ENCODE measurements at places on chromosomes 16 and 17. TPM values are rescaled to one million over a fixed set of nuclear protein-coding genes. Genes with fewer than 3 reads are reported as not detected.

Gene FOXO3B
- 11.4 TPM for total RNA-seq

Gene ZNF830
- 16.9 TPM for total RNA-seq

Gene HOXB5
- total RNA-seq = 0.49 TPM

Gene KRTAP4-1
- not detected for total RNA-seq

Gene RAMP2
- 26.0 TPM for total RNA-seq

Gene CIITA
- total RNA-seq = 11.4 TPM

Gene EVI2A
- total RNA-seq = 2.2 TPM

Gene SRR
- 28.5 TPM for total RNA-seq

Gene TNFRSF13B
- total RNA-seq = not detected

Gene MAF
- total RNA-seq = 67.2 TPM

Gene TNK1
- 14.0 TPM for total RNA-seq

Gene CD300C
- total RNA-seq = 1.2 TPM

Gene RAB40C
- total RNA-seq = 18.5 TPM

DNA sequence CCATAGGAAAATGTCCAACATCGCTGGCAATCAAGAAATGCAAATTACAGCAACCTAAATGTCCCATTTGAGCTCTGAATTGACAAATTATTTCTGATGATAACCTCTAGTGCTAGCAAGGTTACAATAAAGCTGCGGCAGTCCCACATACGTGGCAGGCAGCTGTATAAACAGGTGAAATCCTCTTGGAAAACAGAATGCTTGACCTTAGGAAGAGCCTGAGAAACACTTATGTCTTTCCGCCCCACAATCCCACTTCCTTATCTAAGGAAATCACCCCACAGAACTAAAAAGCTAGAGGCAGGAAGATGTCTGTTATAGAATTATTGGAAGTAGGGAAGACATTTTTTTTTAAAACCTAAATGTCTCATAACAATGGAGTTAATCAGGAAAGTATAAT lies 154.3 kb downstream of the KATNIP start:
- no peak for DNase-seq

GRCh38 chr16:17414916-17415315 lies 55.8 kb downstream of the XYLT1 start:
- no peak for DNase-seq

DNA sequence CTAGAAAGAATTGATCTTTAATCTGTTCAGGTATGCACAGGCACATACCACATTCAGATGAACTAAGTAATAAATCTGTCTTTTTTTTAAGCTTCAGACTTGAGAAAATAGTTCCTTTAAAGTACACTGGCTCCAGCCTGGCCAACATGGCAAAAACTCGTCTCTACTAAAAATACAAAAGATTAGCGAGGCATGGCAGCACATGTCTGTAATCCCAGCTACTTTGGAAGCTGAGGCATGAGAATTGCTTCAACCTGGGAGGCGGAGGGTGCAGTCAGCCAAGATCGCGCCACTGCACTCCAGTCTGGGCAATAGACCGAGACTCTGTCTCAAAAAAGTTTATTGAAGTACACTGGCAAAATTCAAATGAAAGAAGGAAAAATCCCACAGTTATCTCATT lies 111.0 kb upstream of the NETO2 start:
- peak; percentile 88 for DNase-seq

DNA sequence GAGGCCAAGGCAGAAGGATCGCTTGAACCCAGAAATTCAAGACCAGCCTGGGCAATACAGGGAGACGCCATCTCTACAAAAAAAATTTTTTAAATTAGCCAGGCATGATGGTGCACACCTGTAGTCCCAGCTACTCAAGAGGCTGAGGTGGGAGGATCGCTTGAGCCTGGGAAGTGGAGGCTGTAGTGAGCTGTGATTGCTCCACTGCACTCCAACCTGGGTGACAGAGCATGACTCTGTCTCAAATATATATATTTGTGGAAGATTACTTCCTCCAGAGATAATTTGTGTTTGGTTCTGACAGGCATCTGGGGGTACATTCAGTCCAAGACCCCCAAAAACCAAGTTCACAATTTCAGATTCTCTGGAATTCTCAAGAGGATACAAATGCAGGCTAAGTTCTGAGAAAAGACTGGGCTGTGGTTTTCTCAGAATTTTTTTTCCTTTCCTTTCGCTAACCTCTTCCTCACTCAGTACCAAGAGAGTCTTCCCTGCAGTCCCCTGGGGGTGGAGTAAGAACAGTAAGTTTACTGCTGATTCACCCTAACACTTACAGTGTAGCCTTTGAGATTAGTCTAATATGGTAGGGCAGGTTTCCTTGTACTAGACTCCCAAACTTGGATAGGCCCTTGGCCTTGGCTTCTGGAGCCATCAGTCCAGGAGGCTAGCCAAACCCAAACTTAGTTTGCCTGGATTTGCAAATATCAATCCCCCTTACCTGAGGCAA lies 15.1 kb downstream of the GSDMB start:
- no peak for DNase-seq

DNA sequence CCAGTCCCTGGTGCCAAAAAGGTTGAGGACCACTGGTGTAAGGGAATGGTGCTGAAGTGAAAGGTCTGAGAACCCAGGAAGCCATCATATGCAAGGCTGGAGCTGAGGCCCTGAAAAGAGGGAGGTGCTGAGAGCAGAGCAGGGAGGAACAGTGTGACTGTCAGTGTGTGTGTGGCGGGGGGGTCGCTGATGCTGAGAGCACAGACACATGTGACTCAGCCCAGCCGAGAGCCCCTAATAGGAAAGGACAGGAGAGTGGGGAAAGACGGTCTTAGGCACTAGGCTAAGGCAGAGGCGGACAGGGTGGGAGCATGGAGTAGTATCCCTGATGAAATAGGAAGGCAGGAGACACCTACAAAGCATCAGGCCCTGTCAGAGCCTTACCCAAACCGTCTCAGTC lies 1.2 kb downstream of the B9D1 start:
- DNase-seq = no peak

- no peak for DNase-seq
These were observed 62.1 kb downstream of the MYO1D start for GRCh38 chr17:32814836-32815235.

DNA sequence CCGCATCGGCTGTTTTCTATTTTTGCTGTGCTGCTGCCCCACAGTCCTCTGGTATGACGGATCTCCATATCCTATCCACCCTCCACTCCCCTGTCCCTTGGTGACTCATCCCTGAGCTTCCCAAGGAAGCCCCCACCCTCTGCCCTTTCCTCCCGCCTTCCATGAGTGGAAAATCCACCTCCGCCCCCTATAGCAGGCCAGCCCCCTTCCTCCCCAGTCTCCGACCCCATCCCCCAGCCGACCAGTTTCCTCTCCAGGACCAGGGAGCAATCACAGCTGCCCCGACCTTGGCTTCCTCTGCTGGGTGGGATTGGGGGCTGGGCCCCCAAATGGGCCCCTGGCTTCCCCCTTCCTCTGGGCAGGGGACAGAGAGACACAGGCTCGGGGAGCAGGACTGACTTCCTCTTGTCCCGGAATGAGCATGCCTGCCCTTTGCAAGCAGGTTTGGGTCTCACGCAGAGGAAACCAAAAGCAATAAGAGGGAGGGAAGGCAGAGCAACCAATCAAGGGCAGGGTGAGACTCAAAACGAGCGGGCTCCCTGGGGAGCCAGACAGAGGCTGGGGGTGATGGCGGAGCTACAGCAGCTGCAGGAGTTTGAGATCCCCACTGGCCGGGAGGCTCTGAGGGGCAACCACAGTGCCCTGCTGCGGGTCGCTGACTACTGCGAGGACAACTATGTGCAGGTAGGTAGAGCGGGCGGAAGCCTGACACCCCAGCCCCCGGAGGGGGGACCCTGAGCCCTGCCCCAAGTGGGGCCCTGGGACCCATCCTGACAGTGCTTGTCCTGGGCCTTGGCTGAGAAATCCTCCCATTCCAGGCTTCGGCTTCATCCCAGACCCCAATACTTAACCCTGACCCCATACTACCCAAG lies at the start of the genes ABI3 and GNGT2:
Gene ABI3 (plus strand): TSS at position 550 of the 872 bp plus-strand sequence. CDS start 18 bp downstream, at position 568.
Gene GNGT2 (minus strand): TSS at position 417 of the 872 bp plus-strand sequence. CDS start 3,152 bp downstream, outside the sequence.
- DNase-seq = peak; percentile 20

GRCh38 chr17:49995055-49995738 lies at the start of gene DLX3:
DLX3 (minus strand) TSS chr17:49995224; CDS start chr17:49994998, 226 bp downstream.
- DNase-seq = peak; percentile 92

- DNase-seq = peak; percentile 90
These were observed 16.3 kb upstream of the CDH15 start for GRCh38 chr16:89155184-89155679.

GRCh38 chr16:79287424-79287917 lies 313.1 kb downstream of the MAF start:
- DNase-seq = no peak

DNA sequence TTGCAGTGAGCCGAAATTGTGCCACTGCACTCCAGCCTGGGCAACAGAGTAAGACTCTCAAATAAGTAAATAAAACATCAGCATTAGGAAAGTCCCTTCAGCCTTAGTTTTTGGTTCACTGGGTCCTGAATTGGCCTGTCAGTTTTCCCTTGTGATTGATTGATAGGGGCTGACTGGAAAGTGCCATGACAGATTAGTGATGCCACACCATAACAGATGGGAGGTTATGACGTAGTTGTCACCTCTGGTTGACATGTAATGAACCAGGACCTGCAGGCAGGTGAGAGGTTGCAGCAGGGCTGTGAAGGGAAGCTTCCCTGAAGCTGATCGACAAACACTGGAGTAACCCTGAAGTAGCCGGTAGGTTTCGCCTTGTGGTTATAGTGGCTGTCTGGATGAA lies 41.8 kb downstream of the CDH3 start:
- no peak for DNase-seq

DNA sequence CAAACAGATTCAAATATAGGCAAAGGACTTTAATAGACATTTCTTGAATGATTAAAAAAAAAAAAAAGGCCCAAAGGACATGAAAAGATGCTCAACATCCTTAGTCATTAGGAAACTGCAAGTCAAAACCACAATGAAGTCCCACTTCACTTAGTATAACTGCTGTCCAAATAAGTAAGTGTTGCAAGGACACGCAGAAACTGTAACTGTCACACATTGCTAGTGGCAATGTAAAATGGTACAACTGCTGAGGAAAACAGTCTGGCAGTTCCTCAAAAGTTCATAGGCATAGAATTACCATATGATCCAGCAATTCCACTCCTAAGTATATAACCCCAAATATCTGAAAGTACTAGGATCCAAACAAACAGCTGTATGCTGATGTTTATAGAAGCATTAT lies 112.7 kb downstream of the BRIP1 start:
- DNase-seq = no peak

DNA sequence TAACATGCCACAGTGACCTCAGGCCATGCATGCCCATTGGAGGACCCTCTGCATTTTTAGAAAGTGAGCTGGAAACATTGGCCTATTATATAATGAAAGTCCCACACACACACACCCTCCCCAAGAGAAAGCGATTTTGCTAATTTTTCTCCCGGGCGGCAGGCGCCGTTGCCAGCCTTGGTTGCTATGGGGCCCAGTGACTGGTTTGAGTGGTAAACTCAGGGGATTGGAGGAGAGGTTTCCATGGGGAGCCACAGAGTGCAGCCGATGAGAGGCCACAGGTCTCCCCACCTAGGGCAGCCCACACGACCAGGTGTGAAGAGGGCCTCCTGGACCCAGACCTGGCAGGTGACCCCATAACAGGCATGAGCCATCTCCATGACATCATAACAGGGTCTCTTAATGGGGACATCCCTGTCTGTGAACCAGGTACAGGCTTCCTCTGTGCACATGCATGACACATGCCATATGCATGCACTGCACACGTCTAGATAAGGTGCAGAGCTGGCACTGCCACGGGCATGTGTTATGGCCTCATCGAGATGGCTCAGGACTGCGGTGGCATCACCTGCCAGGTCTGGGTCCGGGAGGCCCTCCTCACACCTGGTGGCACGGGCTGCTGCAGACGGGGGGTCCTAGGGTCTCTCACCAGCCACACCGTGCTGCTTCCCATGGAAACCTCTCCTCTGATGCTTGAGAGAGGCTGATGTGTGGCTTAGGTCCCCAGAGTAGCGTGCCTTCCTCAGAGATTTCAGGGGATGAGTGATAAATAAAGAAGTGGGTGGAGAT lies 144.1 kb downstream of the RBFOX3 start:
- no peak for DNase-seq

- peak; percentile 53 for DNase-seq
These were observed 138.0 kb upstream of the NUDT7 start for GRCh38 chr16:77584205-77584859.

DNA sequence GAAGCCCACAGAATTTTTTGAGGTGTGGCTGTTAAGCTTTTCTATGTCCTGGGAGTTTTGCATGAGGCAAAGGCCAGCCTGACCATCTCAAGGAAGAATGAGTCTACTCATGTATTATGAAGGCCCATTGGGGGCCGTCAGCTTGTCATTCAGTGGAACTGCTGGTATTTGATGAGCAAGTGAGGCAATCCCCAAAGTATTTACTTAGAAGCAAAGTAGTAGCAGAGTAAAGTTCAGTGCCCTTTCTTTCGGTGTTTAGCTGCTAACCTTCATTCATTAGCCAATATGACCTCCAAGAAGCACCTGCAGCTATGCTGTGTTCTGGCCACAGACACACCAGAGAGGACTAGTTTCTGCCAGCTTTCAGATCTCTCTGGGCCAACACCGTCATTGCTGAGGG lies 80.2 kb downstream of the RPA1 start:
- no peak for DNase-seq

GRCh38 chr17:36088670-36089338 lies 1.1 kb downstream of the CCL3 start:
- DNase-seq = no peak

DNA sequence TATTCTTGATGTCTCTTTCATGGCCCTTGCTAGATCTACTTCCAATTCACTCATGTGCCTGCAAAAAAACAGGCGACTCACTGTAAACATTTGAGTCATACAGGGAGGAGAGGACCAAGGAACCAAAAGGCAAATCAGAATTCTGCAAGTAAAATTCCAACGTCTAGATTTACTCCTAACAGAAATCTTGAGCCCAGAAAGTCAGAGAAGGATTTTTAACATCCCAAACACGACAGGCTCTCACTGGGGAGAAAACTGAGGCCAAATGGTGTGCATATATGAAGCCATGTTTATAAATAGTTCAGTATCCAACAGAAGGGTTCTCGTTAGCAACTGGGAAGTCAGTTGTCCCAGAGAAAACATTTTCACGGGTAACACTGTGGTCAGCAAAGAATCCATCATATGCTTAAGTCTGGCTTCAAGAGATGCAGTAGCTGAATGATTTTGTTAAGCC lies 40.1 kb downstream of the LITAF start:
- no peak for DNase-seq

- DNase-seq = no peak
These were observed 277.2 kb upstream of the CCL2 start for GRCh38 chr17:33977729-33978514.

GRCh38 chr17:4189280-4189679 lies 46.3 kb downstream of the CYB5D2 start:
- DNase-seq = no peak

GRCh38 chr17:72556944-72557826 lies 436.4 kb downstream of the SOX9 start:
- DNase-seq = peak; percentile 69

GRCh38 chr16:85164838-85165516 lies 52.7 kb upstream of the CIBAR2 start:
- no peak for DNase-seq
